ENCODE measurements at places on chromosomes 6 and 20.

DNA sequence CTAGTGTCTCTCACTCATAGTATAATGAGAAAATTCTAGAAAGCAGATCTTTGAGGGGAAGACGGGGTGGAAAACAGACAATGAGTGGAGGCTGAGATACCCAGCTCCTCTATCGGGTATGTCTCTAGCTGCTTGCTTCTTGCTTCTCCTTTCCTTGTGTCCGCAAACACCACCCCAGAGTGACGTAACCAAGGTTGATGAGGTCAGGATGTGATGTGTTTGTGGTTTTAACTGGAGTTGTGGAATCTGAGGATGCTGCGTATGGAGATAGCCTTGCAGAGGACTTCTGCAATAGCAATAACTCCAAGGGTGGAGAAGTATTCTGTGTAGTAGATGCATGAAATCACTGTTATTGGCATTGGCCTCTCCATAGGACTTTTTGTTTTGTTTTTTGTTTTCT is 132.7 kb upstream of the IFNGR1 start:
- DNase-seq = no peak

DNA sequence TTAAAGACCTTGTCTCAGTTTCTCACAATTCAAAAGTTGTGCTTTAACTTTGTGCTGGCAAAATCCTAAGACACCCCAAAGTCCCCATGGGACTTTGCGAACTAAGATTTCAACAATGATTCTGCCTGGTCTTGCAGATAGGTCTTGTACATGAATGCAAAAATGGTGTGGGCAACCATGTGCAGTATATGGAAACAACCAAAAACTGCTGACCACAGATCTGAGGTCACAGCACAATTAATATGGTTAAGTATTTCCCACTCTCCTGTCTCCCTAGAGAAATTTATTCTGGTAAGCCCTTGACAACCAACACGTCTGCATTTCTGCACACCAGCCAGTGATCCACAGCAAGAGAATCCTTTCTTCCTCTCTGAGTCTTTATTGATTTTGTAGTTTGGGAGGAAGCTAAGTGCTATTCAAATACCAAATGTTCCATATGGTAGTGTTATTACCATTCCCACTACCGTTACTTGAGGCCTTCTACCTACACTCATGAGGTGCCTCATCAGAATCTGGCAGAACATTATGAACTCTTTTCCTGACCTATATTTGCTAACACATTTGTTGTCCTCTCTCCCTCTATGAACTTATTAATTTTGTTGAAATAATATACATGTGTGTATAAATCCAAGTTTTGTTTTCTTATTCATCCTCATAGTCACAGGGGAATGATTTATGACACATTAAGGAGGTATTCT is 178.7 kb downstream of the ATXN1 start:
- no peak for DNase-seq

GRCh38 chr6:145199961-145200360 is 535.4 kb downstream of the EPM2A start:
- DNase-seq = no peak

DNA sequence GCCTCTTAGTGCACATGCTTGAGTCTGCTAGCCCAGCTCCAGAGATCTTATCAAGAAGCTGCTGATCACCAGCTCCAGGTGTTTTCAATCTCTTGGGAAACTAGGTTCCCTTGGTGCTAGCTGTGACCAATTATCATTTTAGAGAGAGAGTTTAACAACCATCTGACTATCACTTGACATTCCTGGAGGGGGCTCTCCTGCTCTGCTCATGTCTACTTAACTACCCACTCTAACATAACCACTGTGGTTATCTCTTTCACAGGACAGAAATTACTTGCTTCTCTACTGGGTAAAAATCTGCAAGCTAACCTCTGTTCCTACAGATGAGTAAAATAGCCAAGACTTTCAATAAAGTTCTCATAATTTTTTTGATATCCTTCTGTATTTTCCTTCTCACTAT is 823.4 kb upstream of the GJE1 start:
- DNase-seq = no peak

DNA sequence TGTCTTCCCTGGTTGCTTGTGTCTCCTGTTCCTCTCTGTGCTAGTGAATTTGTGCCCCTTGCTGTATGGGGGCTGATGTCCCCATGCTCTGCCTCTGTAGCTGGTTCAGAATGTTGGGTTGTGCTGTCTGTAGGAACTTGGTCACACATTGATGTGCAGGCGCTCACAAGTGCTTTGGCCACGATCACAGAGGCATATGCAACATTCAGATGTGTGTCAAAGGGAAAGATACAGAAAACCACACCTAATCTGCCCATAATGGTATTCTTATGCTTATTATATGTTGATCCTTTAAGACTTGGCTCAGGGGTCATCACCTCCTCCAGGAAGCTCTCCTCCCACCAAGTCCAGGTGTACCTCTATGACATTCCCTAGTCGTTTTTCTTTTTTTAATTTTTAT is 17.1 kb upstream of the DHX35 start:
- no peak for DNase-seq

DNA sequence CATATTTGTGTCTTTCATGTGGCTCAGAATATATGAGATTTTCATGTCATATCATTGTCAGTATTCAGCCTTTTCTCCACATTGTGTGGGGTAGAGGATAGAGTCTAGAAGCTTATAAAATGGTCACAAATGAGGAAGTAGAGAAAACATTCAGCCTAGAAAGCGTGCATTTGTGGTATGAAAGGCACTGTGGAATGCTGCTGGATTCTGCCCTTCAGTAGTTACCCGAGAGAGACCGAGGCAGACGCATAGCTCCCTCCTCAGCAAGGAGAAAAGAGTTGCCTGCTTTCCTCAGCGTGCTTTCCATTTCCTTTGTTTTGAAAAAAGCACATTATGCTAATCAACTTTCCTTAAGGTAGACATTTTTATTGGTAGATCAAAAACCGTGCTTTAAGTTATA is 28.7 kb downstream of the MYB start:
- DNase-seq = no peak

DNA sequence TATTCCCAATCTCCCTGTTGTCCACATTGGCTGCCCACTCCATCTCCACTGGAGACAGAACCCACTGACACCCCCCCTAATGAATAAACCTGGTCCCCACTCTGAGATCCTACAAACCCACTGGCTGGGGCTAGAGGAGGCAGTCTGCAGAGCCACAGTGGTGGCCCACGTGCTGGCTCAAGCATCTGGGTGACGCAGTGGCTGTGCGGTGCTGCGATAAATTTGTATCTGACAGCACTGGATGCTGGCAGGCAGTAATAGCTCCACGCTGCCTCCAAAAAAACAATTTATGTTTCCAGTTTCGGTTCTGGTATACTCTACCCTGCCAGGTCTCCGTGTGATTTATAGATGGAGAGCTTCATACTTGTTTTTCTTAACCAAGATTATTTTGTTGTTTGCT is 87.1 kb upstream of the SYNDIG1 start:
- no peak for DNase-seq

DNA sequence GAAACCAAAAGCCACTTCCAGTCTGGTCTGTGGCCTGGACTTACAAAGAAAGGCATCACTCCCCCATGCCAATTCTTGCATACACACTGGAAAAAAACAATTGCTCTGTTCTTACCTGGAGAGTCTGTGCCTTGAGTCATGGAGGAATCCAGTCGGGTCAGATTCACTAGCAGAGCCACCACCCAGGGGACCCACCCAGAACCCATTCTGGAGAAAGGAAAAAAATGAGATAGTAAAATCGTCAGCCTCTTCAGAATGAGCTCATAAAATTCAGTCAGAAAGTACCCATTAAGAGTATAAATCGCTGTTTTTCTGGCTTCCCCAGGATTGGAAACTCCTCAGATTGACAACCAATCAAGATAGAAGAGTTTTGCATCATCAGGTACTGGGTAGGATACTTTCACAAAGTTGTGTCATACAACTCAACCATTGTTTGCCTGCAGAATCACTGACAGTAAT is at the start of gene HLA-DOB:
Gene HLA-DOB, minus strand, starts transcription at position 257 of the 459 bp plus-strand sequence. Its CDS starts 51 bp downstream, at position 206.
- DNase-seq = no peak

- DNase-seq = no peak
These were observed 8.6 kb upstream of the DEFB110 start for GRCh38 chr6:50030350-50030749.

DNA sequence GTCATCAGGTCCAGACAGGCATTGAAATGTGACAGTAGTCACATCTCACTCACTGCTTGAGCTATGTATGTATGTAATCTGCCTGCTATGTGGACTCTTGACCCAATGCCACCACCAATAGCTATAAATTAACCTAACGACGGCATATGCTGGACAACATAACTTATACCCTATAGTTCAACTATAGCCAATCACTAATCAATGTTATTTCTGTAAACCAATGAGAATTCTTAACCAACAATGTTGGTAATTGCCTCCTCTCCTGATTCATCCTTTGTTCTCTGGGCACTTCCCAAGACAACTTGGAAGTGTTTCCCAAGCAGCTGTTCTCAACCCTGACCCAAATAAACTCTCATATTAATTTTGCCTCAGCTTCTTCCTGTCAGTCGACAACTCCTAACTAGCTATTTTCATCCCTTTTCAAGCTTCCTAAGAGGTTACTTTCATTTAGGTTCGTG is 24.1 kb upstream of the SERPINB1 start:
- no peak for DNase-seq

- no peak for DNase-seq
These were observed 478.8 kb downstream of the CD83 start for GRCh38 chr6:14596410-14596809.

- DNase-seq = no peak
These were observed 190.2 kb downstream of the BACH2 start for GRCh38 chr6:90106449-90106848.

DNA sequence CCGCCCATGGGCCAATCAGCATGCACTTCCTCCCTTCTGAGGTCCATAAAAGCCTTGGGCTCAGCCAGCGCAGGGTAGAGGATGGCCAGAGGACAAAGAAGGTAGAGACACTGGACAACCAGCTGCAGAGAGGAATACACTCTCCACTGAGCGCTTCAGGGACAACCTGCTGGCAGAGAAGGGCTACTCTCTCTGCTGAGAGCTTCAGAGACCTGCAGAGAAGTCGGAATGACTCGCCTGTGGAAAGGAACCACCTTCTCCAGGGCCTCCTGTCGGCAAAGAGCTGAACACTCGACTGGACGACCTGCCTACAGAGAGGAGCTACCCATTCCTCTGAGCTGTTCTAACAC is 31.4 kb upstream of the SLA2 start:
- no peak for DNase-seq

- no peak for DNase-seq
These were observed 273.7 kb downstream of the PTPRK start for GRCh38 chr6:128246472-128247260.

DNA sequence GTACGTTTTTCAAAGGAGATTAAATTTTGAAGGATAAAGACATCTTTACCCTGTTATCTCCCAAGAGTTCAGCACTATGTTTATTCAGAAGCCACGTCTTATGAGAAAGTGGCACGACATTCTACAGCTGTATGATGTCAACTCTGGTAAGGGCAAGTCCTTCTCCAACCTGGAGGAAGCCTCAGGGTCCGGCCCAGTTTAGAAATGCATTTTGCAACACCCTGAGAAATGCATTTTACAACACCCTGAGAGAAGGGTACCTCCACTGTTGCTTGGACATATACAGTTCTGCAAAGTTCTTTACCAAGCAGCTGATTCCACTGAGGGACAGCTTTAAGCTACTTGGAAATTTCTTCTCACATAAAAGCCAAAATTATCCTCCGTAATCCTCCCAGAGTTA is 17.5 kb downstream of the NAPB start:
- no peak for DNase-seq

- DNase-seq = no peak
These were observed 170.8 kb downstream of the CDH4 start for GRCh38 chr20:61422636-61423425.

GRCh38 chr6:132969196-132969595 is 154.8 kb downstream of the RPS12 start:
- no peak for DNase-seq

DNA sequence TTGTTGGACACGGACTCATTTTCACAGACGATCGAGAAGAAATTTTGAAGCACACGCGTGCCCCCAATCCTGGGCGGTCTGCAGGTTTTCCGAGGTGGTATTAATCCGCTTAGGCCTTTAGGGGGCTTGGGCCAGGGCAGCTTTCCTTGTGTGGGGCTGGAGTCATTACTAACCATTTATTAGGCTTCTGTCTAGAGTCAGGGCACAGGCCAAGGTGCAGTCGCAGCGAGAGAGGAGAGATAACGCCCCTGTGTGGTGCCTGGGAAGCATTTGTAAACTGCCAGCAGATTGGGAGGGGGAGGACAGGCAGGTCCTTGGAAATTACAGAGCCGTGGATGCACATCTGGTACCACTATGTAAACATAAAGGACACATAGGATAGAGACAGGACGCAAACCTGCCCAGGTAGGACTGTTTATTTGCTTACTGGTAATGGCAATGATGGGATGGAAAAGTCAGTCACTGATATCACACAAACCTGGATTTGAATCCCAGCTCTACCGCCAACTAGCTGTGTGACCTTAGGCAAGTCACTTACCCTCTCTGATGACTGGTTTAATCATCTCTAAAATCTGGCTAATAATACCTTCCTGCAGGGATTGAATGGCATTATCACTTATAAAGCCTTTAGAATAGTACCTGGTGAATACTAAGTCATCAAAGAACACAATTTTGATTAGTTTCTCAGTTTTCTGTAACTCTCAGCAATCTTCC is 76.4 kb downstream of the TMEM242 start:
- no peak for DNase-seq

DNA sequence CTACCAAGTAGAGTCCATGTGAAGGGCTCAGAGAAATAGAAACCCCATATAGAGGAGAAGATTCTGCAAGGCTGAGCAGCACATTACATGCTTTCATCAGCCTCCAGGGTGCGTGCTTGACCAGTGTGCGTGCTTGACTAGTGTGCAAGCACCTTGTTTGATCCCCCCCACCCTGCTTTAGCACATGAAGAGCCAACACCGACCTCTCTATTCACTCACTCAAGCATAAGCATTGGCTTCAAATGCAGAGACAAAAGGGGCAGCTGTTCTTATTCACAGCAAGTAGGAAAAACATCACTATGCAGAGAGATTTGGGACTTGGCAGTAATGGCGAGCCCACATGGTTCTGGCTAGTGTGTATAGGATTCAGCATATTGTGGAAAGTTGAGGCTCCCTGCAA is 278.7 kb upstream of the RNF217 start:
- no peak for DNase-seq

DNA sequence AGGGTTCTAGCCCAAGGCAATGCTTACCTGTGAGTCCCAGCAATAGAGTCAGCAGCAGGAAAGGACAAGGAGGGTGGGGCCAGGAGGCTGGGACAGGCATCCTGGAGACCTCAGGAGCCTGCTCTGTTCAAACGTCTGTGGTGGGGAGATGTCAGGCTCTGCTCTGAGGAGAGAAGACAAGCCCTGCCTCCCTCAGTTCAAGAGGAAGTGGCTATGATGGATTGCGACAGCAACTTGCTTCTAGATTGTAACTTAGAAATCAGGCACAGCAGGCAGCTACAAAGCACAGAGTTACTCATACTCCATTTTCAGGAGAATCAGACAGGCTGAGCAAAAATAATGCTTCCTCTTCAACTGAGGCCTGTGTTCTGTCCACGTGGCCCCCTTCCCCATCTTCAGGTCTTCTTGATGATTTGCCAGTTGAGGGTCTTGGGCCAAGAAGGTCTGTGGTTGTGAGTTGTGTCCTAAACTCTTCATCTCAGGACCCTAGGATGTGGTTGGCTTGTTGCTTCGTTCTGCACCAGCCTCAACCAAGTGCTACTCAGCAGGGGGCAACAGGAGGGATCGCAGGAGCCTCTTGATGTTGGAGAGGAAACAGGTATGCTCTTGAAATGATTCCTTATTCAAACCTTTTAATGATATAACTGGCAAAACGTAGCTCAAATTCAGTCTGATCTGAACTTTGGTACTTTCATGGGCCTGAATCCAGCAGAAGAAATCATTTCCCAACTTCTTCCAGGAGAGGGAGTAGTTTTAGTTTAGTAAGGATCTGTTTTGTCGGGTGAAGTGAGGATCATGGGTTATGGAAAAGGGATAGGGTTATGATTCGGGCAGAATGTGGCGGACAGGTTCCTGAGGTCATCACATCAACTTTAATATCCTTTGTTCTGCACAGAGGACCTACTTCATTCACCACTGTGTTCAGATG is 31.0 kb downstream of the SIRPB1 start:
- no peak for DNase-seq

Data from activated CD4-positive, alpha-beta T cell treated with anti-CD3 and anti-CD28 coated beads for 24 hours (primary cell).